ENCODE measurements at places on chromosomes 6 and 20.

DNA sequence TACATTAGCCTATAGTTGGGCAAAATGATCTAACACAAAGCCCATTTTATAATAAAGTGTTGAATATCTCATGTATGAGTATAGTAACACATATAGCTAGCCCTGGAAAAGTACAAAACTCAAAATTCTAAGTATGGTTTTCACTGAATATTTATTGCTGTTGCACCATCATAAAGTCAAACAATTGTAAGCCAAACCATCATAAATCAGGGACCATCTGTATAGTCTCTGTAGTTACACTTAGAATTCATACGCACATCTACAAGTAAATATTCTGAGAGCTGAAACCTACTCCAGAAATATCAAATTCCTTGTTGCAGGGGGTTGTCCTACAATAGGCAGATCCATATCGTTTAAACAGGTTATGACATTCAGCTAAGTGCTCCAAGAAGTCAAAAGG, 817.3 kb downstream of the BCKDHB start:
- no peak for DNase-seq

DNA sequence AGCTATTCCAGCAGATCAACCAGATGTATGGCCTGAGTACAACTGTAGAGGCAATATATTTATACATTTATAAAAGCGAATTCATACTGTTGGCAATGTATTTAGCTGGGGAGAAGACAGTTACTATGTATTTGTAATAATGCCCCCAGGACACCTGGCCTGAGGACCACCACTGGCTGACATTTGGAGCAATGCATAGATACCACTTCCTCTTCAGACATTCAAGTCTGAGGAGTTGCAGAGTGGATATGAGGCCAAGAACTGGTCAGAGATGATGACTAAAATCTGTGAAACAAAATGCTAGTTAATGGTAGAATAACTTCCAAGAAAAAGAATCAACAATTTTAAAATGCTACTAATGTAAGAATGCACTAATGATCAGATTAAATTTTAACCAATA, 462.3 kb downstream of the CDC5L start:
- no peak for DNase-seq

GRCh38 chr20:4147319-4147718, 132.0 kb upstream of the RNF24 start:
- no peak for DNase-seq

GRCh38 chr6:98469141-98469540, 365.2 kb upstream of the POU3F2 start:
- no peak for DNase-seq

DNA sequence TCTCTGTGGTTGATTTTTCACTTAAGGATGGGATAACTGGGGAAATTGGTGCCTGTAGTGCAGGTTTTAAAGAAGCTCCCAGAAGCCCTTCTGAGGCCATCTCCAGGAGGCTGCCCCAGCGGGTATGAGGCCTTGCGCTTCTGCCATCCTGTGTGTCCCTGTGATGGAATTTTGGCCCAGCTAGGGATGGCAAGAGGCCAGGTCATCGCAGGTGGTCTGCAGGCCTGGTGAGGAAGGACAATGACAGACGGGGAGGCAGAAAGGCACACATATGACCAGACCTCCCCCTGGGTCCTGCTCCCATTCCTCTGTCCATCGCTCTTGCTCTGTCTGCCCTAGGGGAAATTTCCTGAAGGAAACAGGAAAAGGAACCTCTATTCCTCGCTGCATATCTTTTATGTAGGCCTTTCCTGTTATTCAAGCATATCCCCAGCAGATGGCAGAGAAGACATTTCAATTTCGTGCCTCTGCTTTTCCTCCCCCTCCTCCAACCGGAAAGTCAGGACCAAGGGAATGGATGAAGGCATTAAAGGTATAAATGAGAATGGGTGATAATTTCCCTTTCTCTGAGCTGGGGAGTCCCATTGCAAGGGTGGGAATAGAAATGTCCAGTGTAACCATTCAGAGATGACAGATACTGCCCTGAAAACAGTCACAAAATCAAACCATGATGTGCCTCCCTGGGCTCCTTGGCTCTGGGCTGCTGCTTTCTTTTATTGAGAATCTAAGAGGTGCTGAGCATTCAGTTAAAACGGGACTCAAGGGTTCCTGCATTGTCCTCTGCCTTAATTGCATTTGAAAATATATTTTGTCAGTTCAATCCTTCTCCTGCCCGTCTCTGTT, 17.6 kb upstream of the HLA-F start:
- DNase-seq: no peak

DNA sequence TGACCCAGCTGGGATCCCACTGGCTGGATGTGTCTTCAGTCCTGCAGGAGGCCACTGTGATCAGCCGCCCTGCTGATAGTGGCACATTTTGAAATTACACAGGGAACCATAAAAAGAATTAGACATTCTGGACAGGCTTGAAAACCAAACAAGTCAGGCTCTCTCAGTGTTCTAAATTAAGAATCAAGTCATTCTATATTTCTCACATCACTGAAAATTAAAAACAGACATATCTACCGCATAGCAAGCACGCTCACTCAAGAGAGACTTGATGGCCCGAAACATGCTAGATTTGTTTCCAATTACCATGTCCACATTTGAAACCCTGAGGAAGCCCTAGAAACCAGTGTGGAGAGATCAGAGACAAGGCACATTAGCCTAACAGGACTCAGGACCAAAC, 57.7 kb downstream of the NFATC2 start:
- no peak for DNase-seq

DNA sequence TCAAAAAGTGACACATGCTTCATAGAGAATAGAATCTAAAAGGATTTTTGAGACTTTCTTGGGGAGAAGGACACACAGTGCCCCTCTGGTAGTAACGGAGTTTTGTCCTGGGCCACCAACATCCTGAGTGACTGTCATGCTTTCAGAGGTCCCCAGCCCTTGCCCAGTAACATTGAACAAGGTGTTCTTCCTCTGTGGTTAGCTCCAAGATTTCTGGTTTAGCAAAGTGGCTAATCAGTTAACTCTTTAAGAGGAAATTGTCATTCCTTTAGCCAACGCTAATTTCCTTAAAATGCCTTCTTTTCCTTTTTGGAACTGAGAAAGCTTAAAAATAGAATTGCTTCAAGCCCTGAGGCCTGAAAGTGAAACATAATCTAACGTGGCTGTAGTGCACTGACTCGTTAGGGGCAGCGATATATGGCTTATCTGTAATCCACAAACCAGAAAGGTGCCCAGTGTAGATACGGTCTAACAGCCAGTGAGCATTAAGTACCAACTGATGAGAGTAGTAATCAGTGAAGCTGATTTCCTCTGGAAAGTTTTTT, 7.8 kb downstream of the E2F3 start:
- no peak for DNase-seq

DNA sequence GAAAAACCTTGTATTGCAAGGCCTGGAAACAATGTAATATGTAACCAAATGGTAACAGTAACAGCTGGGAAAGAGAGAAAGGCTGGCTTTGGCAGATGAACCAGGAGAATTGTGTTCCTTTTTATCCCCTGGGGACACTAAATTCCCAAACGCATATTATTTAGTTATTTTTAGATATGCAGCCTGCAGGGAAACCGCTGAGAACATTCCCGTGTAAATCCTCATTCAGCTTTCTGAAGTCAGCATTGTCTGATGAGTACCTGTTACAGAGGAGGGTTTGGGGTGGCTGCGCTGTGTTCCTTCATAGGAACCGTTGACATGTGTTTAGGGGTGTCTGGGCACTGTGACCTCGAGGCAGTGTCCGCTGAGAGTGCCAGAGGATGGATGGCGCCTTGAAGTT, 101.3 kb downstream of the SMOC2 start:
- no peak for DNase-seq

GRCh38 chr20:3156811-3157619, 2.6 kb downstream of the FASTKD5 start:
- no peak for DNase-seq

DNA sequence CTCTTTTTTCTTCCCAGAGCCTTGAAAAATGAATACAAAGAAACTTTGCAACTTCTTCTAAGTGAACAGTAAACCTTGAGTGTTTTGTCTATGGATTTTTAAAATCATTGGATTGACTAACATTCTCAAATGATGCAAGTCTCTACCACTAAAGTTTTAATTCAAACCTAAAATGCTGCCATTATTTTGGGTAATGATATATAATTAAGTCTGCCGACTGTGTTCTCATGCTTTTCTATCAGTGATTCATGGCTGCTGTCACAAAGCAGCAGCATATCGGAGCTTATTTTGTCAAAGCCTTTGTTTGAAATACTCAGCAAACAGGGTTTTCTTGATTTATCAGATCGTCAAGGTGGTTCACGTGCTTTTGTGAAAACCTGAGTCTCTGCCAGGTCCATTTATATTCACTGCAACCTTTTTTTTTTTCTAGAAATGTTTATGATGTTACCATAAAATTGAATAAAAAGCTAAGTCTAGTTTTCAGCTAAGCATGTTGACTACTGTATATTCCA, 96.3 kb downstream of the GJA1 start:
- no peak for DNase-seq

DNA sequence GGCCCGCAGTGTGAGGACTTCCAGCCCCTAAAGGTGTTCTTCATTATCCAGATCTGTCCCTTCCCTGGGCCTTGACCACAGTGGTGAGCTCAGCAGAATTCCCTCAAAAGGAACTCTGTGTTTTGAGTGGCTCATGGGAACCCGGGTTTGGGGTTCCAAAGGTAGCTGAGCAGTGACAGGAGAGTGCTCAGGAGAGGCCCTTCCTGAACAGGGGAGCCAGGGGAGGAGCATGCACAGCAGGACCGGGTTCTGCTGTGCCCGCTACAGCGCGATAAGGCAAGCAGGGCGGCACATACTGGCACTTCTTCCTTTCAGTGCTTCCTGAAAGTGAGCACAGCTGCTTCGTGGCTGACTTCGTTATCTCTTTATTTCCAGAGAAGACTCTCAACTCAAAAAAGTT, 88.3 kb downstream of the SSR1 start:
- no peak for DNase-seq

DNA sequence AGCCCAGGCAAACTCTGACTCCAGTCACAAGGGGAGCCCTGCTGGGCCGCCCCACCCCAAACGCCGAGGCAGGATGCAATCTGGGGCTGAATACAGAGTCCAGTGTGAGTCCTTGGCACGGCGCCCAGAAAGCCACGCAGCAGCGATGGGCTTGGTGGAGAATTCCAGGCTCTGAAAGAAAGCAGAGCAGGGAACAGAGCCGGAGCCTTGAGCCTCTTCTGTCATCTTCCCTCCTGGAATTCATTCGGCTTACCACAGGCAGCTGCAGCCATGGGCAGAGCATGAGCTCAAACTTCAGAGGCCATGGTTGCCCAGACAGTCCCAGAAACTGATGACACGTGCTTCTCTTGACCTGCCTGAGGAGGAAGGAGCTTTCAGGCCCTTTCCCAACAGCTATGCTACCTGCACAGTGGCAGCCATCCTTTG, 441.1 kb upstream of the JARID2 start:
- no peak for DNase-seq

GRCh38 chr20:6566821-6567220, 200.7 kb upstream of the BMP2 start:
- no peak for DNase-seq

DNA sequence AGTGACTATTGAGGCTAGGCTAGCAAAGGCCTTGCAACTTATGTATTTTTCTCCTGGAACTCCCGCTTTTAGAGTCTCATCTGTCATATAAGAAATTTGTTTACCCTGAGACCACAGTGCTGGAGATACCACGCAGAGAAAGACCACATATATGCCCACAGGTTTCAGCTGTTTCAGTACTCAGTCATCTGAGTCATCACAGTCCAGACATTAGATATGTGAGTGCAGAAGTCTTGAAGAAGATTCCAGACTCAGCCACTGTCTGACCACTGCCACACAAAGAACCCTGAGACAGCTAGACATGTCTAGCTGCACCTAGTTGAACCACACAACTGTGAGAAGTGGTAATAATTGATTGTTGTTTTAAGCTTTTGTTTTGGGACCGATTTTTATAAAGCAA, 648.3 kb downstream of the EPM2A start:
- DNase-seq: no peak

DNA sequence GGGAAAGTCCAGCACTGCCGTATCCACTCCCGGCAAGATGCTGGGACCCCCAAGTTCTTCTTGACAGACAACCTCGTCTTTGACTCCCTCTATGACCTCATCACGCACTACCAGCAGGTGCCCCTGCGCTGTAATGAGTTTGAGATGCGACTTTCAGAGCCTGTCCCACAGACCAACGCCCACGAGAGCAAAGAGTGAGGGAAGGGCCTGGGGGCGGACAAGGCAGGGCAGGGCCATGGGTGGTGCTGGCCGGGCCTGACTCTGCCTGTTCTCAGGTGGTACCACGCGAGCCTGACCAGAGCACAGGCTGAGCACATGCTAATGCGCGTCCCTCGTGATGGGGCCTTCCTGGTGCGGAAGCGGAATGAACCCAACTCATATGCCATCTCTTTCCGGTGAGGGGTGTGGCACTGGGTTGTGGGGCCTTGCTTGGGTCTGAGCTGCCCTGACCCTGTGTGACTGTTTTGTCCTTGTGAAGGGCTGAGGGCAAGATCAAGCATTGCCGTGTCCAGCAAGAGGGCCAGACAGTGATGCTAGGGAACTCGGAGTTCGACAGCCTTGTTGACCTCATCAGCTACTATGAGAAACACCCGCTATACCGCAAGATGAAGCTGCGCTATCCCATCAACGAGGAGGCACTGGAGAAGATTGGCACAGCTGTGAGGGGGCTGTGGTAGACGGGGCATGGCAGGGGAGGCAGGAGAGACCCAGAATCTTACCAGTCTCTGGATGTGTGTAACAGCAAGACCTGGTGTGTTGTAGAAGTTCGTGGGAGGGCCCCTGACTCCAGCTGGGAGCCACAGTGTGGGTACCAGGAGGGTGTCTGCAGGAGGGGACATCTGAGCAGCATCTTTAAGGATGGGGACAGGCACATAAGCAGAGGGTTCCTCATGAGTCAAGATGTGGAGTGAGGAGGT, 29.1 kb downstream of the PLCG1 start:
- no peak for DNase-seq

GRCh38 chr6:100472674-100473073, 8.0 kb upstream of the SIM1 start:
- DNase-seq: no peak

- no peak for DNase-seq
Measured at GRCh38 chr20:5913166-5913565, 37.2 kb downstream of the TRMT6 start.

DNA sequence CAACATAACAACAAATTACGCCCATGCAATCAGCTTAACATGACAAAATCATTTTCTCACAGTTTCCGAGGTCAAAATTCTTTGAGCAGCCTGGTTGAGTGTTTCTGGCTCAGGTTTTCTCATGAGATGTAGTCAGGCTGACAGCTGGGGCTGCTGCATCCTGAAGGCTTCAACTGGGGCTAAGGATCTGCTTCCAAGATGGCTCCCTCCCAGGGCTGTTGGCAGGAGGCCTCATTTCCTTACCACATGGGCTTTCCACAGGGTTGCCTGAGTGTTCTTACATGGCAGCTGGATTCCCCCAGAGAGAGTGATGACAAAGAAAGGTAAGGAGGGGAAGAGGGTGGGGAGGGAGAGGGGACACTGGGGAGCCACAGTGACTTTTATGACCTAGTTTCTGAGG, 63.1 kb upstream of the NNAT start:
- DNase-seq: no peak

DNA sequence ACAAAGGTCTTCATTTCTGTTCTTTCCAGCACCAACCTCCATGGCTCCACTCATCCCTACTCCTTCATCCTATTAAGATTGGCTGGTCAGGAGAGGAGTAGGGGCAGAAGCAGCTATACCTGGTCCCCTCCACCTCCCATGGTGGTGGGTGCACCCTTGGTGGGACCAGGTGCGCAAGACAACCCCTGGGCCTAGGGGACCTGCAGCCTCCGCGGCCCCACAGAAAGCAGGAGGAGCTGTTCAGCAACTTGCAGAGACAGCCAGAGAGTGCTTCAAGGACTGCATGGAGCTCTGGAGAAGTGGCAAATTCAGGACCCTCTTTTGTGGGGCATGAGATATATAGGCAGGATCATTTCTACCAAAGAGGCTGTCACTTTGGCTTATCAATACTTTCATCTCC, 9.8 kb downstream of the ULBP2 start:
- DNase-seq: no peak

All from stimulated activated CD4-positive, alpha-beta T cell treated with anti-CD3 and anti-CD28 coated beads, Interleukin-4, amount 100 ng/mL, for 4 hours (primary cell).